Mononuclear cell (primary cell): ENCODE measurements at places on chromosomes 5 and 9. TPM values are rescaled to one million over a fixed set of nuclear protein-coding genes. Genes with fewer than 3 reads are reported as not detected.

TRIM52 gene
- 17.5 TPM for total RNA-seq

MTRR gene
- total RNA-seq: 104 TPM

ANKRD34B gene
- total RNA-seq: 0.10 TPM

TLX3 gene
- not detected for total RNA-seq

SETX gene
- 82.3 TPM for total RNA-seq

DNAJC25 gene
- total RNA-seq: 4.9 TPM

MARCHF3 gene
- 7.8 TPM for total RNA-seq

PIP5K1B gene
- 1.5 TPM for total RNA-seq

PCDHAC1 gene
- not detected for total RNA-seq
